ENCODE measurements at places on chromosomes 5 and 9.

- no peak for DNase-seq
Measured at GRCh38 chr5:125316915-125317535, 570.6 kb upstream of the ZNF608 start.

- DNase-seq: no peak
Measured at GRCh38 chr9:95107001-95107749, 210.3 kb downstream of the FANCC start.

DNA sequence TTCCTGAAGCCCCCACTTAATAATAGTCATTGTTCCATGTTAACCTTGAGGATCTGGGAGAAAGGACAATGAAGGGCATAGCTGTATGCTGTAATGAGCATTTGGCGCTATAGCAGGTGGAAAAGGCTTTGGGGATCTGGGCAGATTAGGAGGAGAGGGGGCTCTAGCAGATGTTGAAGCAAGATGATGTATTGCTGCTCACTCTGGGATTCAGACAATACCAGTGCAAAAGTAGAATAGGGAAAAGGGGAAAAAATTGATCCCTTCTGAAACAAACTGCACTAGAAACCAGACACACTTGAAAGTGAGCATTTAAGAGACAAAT lies 575.3 kb upstream of the MEF2C start:
- no peak for DNase-seq

GRCh38 chr5:54214722-54215121 lies 95.7 kb downstream of the ARL15 start:
- DNase-seq: no peak

DNA sequence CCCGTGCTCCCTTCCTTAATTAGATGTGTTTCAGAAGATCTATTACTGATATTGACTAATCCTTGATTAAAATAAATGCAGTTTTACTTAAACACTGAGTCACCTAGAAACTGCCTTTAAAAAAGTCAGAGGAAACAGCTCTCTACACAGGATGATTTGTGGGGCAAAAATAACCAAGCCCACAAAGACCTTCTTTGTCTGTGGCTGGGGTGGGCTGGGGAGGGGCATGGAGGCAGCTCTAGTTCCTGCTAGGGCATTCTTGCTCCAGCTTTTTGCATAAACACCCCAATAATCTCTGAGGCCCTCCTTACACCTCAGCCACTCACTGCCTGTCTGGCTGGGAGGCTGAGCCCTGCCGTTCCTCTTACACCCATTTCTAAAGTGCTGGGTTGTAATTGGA lies 227.6 kb upstream of the DAP start:
- no peak for DNase-seq

GRCh38 chr5:57818397-57818796 lies 335.8 kb upstream of the ACTBL2 start:
- no peak for DNase-seq
